GM23338 (cell line): ENCODE measurements at places on chromosomes 5 and 9. TPM values are rescaled to one million over a fixed set of nuclear protein-coding genes. Genes with fewer than 3 reads are reported as not detected.

PCDHGB5 gene
- total RNA-seq = 15.7 and 18.5 TPM in 2 replicates

DMRTA1 gene
- 6.9 and 8.8 TPM in 2 replicates for total RNA-seq

IFNA13 gene
- total RNA-seq = not detected in 2 replicates

HAVCR2 gene
- total RNA-seq = 0.49 and 3.4 TPM in 2 replicates

GRCh38 chr5:149609640-149610219 lies 28.4 kb downstream of the ARHGEF37 start:
- H3K4me3 ChIP-seq = no peak overlapping the region
- no peak for DNase-seq
- no peaks in the 10 kb centered on the region for H3K36me3 ChIP-seq
- no peak overlapping the region for H3K27ac ChIP-seq
- no peaks in the 10 kb centered on the region for H3K4me1 ChIP-seq

DNA sequence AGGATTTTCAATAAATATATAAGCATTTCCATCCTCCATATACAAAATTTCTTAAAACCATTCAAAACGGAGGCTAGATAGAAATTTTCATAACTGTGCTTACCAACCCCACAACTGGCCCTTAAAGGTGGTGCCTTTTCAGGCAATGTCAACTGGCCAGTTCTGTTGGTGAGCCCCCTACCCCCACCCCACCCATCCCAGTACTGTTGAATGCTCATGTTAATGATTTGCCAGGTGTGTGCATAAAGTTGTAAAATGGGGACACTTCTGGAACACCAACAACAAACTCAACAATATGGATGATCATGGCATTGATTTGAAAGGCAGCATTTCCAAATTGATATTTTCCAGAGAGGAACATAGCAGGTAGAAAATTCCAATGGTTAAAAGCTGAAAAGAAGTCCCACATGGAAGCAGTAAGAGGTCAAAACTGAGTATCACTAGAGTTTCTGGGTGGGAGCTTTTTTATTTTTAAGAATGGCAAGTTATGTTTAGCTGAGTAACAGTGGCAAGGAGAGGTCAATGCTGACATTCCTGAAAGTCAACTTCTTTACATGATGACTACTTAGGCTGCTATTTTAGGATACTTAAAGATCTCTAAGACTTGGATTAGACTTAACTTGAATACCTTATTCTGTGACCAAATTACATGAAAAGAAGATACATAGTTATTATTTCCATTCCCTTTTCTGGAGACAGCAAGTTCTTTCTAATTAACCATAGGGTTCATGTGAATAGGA lies 2.7 kb downstream of the LEAP2 start:
- no peak overlapping the region for H3K4me3 ChIP-seq
- peaks cover 5% of the 10 kb centered on the region; the same call in 1 of the 2 replicates for H3K36me3 ChIP-seq
- H3K4me1 ChIP-seq = no peaks in the 10 kb centered on the region
- H3K27me3 ChIP-seq = no peaks in the 10 kb centered on the region

DNA sequence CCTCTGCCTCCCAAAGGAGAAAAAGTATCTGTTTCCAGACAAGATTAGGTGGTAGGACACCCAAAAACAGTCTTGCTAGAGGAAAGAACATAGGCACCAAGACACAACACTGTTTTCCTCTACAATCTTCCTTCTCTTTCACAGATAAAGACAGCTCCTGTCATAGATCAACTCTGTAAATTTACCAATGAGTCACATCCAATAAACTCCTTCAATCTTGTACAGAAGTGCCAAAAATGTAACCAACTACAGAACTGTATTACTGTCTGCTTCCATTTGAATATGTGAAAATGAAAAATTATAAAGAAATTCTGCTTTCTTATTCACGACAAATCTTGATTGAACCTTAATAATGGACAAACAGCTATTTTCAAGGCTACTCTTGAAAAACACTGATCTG lies 286.9 kb downstream of the PLK2 start:
- no peaks in the 10 kb centered on the region for H3K4me1 ChIP-seq
- H3K4me3 ChIP-seq = no peak overlapping the region
- no peak overlapping the region for H3K27ac ChIP-seq
- H3K27me3 ChIP-seq = no peaks in the 10 kb centered on the region
- no peaks in the 10 kb centered on the region for H3K36me3 ChIP-seq

DNA sequence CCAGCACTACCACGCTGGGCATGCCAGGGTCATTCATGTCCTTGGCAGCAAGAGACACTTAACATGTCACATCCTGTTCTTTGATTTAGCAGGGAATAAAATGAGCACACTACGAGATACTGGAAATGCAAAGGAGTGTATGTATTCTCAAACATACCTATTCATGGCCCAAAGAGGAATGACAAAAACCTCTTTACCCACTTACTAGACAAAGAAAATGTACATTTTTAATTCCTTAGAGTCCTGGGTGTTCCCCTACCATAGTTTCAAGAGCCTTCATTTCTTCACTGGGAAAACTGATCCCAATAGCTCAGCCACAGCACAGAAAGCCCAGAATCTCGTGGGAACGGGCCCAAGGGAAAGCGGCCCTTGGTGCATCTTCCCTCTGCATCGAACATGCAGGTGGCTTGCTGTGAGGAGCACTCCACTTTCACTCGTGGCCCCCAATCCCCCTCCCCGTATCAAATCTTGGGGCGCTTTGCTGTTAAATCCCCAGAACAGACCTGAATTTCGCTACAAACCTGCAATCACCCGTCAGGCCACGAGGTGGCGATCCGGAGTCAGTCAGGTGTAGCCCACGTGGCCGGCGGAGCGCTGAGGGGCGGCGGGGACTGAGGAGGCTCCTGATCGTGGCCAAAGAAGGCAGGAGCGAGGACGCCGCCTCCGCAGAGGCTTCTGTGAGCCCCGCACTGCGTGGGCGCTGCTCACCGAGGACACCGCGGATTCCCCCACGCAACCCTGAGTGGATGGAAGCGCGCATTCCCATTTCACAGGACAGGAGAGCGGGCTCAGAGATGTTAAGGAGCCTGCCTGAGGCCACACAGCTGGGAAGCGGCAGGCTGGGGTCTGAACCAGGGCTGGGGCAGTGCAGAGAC lies 91.4 kb downstream of the LMX1B start:
- no peaks in the 10 kb centered on the region for H3K36me3 ChIP-seq
- peaks cover 3% of the 10 kb centered on the region for H3K4me1 ChIP-seq
- DNase-seq = peak; percentile 92
- peaks cover 26% of the 10 kb centered on the region for H3K27me3 ChIP-seq
- no peak overlapping the region for H3K27ac ChIP-seq

- no peaks in the 10 kb centered on the region; the same call in 1 of the 2 replicates for H3K4me1 ChIP-seq
- no peak for DNase-seq
- H3K36me3 ChIP-seq = no peaks in the 10 kb centered on the region
- no peak within 1 kb of the TSS for H3K27ac ChIP-seq
- no peaks in the 10 kb centered on the region for H3K27me3 ChIP-seq
Observed at GRCh38 chr5:147831465-147831864, at the start of gene SPINK1. SPINK1 (minus strand) TSS chr5:147831671; CDS start chr5:147831577, 94 bp downstream.
